ELR (cell line): ENCODE measurements at places on chromosomes 1 and 21.
A peak's percentile ranks its signal among the peaks of the same experiment; 100 is the strongest.

DNA sequence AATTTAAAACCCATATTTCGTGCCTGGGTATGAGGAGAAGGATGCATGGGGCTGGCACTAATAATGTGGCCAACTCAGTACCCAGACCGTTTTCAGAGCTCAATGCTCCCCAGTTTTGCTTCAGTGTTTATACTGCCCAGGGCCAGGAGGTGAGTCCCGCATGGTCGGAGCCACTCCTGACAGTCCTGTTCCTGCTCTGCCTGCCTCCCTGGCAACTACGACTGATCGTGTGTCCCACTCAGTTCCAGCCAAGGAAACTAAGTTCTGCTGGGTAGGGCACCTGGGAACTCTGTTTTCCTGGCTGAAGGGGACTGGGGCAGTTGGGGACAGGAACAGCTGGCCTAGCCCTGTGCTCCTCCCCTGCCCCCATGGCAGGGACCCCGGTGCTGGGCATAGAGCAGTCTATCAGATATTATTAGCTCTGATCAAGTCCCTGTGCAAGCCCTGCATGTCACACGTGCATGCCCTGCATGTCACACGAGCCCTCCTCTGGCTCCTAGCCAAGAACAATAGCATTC is 19.2 kb downstream of the S100A7 start:
- DNase-seq, result no peak

- DNase-seq, result no peak
Measured at GRCh38 chr1:227546059-227546458, 17.3 kb upstream of the ZNF678 start.

DNA sequence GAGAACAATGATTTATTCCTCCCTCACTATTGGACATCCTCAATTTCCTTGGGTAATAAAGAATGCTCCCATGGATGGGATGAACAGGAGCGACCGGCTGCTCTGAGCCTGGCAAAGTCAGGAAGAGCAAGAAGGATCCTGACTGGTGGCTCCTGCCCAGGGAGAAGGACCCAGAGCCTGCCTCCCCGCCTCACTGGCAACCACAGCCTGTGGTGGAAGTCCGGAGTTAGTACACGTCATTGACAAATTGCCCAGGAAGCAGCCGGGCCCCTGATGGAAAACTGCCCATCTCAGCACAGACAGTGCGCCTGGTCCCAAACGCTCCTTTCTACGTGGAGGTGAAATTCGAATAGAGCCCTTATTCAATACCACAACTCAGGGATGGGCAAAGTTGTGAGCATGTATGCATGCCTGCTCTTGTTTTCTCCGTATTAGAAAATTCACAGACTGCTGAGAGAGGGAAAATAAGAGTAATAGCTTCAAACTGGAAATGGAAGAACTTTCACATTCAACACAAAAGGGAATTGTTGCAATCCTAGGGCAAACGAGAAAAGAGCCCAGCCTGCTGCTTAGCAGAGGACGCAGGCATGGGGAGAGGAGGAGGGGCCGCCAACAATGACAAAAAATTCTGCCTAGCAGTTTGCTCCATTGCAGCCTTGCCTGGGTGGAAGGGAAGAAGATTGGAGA is 397.1 kb upstream of the VAMP3 start:
- DNase-seq, result no peak

DNA sequence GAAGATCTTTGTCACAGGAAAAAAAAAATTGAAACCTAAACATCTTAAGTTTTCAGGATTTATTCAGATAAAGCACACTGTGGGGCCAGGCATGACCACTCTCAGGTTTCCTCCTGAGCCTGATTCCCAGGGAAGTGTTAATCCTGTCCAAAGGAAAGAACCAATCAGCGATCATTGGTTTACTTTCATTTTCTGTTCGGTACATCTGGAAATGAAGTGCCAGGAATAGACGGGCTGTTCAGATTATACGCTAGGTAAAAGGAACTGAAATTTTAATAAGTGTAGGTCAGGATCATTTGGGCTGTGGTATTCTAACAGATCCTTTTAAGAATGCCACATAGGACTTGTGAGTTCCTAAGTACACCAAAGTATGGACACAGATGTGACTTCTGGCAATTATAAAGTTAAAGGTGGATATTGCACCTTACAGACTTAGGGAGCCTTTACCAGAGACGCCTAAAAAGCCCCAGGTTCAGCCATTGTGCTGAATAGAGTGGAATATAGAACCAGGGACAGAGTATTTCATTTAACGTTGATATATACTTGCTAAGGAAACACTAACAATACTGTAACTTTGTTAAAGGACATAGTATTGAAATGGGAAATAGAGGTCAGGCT is 9.3 kb upstream of the CACYBP start:
- DNase-seq, result peak; percentile 88

GRCh38 chr1:93766451-93766850 is 84.8 kb upstream of the BCAR3 start:
- DNase-seq, result no peak

GRCh38 chr21:41142051-41142795 is 25.7 kb upstream of the BACE2 start:
- no peak for DNase-seq

DNA sequence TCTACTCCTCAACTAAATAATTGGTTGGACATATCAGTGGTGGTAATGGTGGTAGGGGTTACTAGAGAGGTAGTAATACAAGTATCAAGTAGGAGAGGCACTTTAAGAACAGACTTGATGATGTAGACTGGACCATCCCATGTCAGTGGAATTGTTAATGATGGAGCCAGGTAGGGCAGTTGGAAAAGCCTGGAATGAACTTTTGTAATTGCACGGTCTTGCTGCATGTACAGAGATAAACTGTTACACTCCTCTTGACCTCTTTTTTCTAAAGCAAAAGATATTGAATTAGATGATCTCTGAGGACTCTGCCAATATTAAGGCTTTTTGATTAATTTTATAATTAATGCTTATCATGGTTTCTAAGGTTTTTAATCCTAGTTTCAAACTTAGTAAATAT is 5.8 kb downstream of the HMGCS2 start:
- no peak for DNase-seq

- peak; percentile 13 for DNase-seq
Measured at GRCh38 chr1:197912739-197913494, 4.3 kb upstream of the LHX9 start.

GRCh38 chr1:22471610-22472009 is 20.0 kb downstream of the ZBTB40 start:
- no peak for DNase-seq

- DNase-seq, result no peak
Measured at GRCh38 chr1:154407198-154408091, 2.3 kb downstream of the IL6R start.

- DNase-seq, result no peak
Measured at GRCh38 chr1:169395955-169396354, 28.0 kb downstream of the BLZF1 start.

GRCh38 chr1:93593854-93594602 is 87.6 kb downstream of the BCAR3 start:
- no peak for DNase-seq

- DNase-seq, result no peak
Measured at GRCh38 chr1:175124861-175125260, 57.2 kb downstream of the TNN start.

DNA sequence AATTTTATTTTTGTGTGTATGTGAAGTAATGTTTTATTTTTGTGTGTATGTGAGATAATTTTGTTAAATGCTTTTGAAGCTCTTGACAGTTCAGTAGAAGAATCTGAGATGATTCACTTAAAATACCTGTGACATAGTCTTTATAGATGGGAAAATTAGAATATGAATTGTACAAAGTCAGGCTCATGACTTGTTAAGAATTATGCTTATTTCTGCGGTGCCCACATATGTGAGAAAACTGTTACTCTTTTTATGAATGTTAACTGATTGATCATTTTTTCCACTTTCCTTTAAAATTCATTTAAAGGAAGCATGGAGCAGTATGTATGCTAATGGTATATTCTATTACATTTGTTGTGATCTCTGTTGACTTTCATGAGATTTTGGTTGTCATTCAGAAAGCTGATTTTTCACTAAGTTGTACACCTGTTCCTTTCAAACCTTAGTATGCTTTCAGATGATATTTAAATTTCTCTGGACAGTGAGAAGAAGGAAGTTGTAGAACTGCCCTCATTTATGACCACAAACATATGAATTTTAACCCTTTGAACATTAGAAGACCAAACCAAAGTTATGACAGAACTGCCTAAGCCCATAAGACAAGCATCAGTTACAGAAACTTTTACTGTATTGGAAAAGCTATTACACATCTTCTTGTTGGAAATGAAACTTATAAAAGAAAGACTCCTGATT is 110.1 kb downstream of the POU2F1 start:
- no peak for DNase-seq

DNA sequence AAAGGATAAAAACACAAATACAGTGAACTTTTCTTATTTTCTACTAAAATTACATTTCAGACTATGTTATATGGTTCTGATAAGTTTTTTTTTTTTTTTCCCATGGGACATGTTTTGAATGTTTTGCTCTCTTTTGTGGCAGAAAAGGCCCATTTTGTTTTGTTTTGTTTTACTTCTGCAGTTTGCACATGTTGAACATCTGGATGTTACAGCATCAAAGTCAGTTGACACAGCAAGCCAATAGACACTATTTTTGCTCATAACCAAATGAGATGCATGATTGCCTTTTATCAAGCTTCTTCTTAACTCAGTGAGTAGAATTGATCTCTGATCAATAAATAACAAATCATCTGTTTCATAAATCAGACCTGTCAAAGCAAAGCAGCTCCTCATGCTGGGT is 904.2 kb downstream of the ADGRL2 start:
- DNase-seq, result no peak

GRCh38 chr1:200794506-200795065 is 55.9 kb downstream of the CAMSAP2 start:
- peak; percentile 56 for DNase-seq

DNA sequence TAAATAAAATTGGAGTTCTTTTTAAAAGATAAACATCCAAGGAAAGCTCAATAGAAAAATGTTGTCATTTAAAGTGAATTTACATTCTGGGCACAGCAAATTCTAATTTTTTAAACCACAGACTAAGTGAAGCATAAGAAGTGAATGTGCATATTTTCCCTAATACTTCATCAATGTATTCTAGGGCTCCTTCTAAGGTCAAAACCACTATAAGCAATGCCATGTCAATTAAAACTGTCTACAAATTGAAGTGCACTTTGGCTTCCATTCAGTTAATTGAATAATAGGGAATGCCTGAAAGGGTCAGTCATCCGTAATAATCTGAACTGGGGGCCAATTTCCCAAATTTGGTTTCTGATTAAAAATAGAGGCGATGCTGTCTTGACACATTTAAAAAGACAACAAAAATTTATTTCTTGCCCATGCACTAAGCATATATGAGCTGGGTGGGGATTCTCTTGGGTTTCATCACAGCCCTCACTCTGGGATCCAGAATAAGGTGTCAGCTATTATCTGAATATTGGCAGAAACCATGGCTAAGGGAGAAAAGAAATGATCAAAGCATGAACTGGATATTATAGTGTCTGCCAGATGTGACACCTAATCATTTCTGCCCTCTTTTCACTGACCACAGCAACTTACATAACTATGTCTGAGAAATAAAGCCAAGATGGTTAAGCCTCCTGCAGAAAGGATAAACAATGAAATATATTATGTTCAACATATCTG is 660.6 kb upstream of the B3GALT2 start:
- no peak for DNase-seq

- DNase-seq, result peak; percentile 69
Measured at GRCh38 chr1:240092301-240093119, 827 bp downstream of the FMN2 start.

- peak; percentile 54 for DNase-seq
Measured at GRCh38 chr1:156648951-156649350, 7.0 kb downstream of the BCAN start.

DNA sequence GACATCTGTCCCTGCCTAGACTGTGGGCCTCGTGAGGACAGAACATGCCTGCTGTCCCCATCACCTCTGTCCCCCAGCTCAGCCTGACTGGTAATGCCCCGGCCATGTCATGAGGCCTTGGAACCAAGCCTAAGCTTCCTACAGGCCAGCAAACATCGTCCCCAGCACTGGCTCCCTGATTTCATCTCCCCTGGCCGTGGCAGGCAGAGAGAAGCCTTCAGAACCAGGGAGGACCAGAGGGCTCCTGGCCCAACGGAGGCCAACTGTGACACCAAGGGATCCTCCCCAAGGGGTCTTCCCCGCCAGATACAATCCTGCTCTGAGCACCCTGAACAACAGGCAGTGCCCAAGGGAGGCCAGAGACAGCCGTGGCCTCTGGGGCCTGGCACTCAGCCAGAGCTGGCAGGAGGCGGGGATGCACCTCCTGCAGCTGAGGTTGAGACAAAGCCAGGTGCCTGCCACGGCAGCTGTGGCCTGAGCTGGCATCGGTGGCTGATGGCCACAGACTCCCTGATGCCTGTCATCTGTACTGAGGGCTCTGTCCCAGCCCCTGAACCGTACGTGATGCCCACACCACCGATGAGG is 9.9 kb upstream of the NPHP4 start:
- no peak for DNase-seq

GRCh38 chr1:23544444-23545389 is 13.7 kb upstream of the E2F2 start:
- peak; percentile 85 for DNase-seq

- no peak for DNase-seq
Measured at GRCh38 chr1:208080396-208081286, 163.5 kb downstream of the PLXNA2 start.

- DNase-seq, result no peak
Measured at GRCh38 chr21:38439957-38440356, 58.3 kb downstream of the ERG start.

DNA sequence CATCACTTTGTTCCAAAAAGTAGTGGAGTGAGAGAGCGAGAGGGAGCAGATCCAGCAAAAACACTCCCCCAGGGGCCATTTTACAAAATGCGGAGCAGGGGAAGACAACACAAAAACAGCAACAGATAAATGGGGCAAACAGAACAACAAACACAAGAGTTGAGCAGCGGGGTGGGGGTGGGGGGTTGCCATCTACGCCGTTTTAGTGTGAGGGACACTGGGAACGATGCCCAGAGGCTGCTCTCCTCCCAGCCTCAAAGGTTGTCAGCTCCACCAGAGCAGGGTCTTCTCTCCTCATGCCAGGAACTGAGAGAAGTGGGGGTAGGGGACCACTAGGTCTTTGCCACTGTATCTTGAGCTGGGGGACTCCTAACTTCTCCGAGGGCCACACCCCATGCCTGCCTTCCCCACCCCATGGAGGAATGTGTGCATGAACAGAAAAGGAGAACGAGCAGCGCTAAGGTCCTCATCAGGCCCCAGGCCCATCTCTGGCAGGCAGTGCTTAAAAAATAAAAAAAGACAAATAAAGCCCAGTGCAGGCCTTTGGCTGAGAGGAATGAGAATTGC is 1.3 kb upstream of the PBXIP1 start:
- no peak for DNase-seq

DNA sequence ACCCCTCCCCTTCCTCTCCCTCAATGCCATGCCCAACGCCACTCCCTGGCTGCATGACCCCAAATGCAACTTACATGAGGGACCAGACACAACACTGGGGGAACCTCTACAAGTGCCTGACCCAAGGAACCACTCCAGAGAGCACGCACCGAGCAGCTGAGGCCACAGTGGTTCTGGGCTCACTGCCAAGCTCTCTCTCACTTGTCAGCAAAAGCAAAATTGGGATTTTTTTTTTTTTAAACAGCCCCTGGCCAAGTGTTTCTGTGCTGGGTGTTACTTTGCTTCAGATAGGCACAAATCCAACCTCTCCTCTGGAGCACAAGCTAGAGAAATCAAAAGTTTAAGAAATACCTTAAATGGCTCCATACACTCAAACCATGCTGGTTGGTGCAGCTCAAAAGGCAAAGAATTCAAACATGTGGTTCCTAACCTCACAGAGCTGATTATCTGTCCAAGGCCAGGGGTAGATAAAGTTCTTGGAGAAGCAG is 363.0 kb downstream of the SETD4 start:
- no peak for DNase-seq
